GM13977 (cell line): ENCODE measurements at places on chromosomes 11 and 22.

- no peak for DNase-seq
These were observed 119.4 kb downstream of the WNT7B start for GRCh38 chr22:45857519-45857918.

DNA sequence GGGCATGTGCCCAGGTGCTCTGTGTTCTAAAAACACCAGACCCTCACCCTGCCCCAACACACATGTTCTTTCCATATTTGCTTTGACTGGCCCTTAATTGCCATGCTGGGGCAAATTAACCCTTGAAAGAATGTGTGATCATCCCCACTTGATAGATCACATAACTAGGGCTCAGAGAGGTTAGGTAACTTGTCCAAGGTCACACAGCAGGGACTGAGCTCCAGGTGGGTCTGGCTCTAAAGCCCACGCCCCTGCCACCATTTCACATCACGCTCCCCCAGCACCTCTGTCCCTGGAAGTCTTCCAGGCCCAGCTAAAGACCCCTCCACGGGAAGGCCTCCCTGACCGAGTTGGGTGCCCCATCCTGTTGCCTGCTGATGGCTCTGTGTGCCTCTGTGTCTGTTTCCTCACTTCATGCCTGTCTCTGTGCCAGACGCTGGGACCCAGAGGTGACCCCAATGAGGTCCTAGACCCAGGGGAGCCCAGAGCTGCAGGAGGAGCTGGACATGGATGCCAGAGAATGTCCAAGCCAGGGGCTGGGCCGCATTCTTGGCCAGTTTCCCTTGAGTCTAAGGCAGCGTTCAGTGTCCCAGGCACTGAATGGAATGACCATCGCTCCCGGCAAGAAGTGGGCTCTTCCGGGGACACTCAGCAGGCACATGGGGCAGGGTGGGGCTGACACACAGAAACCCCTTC is 79.7 kb downstream of the MYO7A start:
- DNase-seq = no peak

GRCh38 chr11:57179681-57180080 is 2.1 kb upstream of the LRRC55 start:
- DNase-seq = no peak

DNA sequence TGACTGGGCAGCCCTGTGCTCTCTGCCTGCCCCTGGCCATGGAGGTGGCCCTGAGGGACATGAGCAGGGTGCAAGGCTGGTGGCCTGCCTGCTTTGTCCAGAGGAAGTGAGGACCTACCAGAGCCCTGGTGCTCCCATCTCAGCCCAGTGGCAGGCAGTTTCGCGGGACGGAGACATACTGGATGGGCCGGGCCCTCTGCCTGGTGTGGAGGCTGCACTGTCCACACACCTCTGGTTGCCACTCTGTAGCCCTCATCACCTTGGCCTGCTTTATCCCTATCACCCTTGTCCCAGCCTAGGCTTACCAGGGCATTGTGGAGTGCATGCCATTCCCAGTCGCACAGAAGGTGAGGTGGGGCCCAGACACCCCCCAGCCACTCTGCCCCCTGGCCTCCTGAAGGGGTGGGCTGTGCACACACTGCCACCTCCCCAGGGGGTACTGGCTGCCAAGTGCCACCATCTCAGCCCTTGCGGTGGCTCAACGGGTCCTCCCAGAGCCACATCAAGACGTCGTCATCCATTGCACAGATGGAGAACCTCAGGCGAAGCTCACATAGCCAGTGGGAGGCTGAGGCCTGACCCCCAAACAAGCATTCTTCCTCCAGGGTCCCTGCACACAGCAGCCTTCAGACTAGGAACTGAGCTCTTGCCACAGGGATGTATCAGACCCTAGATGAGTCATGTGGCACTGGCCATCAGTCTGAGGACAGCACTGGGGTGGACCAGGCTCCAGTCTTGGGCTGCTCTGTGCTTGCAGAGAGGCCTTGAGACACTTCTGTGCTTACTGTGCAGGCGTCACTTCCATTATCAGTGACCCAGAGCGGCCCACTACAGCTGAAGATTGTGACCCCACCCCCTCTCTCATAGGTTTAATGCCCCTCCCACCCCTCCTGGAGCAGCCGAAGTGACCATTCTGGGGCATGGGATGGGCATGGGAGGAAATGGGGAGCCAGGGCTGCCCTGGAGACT is 176.1 kb downstream of the IGLL1 start:
- DNase-seq = no peak

DNA sequence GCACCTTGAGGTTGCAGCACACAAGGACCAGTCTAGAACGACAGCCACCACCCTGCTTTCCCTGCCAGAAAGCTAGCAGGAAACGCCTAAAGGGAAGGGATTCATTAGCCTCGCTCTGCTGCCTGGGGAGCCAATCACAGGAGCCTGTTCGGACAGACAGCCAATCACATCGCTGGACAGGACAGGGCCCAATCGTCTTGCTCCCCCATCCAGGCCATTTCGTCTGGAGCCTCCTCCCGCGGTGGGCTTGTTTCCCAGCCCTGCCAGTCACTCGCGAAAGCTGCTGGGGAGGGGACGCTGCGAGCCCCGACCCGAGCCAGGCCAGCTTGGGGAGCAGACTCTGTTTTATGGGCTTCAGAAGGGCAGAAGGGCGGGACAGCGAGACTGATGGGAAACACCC is 79.8 kb upstream of the NCAM1 start:
- DNase-seq = no peak

DNA sequence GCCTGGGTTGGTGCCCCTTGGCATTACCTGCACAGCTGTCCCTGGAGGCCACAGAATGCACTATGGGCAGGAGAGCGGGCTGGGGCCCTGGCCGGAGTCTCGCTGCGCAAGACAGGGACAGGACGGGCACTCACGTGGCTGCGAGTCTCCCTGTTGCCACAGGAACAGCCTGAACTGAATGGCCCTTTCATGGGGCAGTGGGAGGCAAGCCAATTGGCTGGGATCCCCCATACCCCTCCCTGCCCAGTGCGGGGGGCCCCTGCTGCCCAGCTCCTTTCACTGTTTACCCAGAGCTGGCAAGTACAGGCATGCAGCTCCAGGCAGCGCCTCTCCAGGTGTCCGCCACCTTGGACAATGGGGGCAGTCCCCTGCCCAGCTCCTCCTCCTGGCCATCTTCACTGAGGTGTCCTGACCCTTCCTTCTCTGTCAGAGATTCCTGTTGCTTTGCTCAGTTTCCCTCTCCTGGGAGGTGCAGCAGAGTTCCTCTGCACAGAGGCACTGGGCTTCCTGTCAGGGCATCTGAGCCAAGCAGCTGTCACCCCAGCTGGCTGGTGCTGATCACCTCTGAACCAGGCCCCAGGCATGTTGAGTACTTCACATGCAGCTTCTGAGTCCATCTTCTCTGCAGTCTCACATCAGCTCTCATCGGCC is 5.2 kb downstream of the USP2 start:
- DNase-seq = peak; percentile 4

- DNase-seq = no peak
These were observed 42.4 kb upstream of the WNT7B start for GRCh38 chr22:46019351-46019750.
